ENCODE measurements at places on chromosomes 6 and 20.
A peak's percentile ranks its signal among the peaks of the same experiment; 100 is the strongest.

DNA sequence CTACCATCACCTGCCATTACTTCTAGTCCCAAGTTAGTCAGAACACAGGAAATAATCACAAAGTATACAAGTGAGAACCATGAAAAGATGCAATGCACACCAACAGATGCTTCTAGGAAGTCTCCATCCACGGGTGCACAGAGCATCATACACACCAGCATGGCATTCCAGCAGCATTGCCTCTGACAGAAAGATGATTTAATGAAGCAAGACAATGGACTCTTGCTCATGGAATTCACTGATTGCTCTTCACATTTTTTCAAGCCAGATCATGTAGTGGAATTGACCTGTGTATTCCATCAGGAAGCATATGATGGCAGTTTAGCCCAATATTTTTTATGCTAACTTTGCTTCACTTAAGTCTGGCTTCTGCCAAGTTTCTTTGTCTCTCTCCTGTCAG is 406.3 kb upstream of the RGS17 start:
- DNase-seq = no peak

DNA sequence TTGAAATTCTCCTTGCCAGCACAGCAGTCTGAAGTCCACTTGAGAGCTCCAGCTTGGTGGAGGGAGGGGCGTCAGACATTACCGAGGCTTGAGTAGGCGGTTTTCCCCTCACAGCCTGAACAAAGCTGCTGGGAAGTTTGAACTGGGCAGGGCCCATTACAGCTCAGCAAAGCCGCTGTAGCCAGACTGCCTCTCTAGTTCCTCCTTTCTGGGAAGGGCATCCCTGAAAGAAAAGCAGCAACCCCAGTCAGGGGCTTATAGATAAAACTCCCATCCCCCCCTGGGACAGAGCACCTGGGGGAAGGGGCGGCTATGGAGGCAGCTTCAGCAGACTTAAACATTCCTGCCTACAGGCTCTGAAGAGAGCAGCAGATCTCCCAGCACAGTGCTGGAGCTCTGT is 325.3 kb downstream of the GJA1 start:
- DNase-seq = no peak

GRCh38 chr20:44207126-44207723 is 3.3 kb downstream of the OSER1 start:
- DNase-seq = no peak

- DNase-seq = no peak
Observed at GRCh38 chr6:139570166-139570565, 195.7 kb upstream of the CITED2 start.

GRCh38 chr20:60068509-60068908 is 110.3 kb downstream of the CDH26 start:
- no peak for DNase-seq

GRCh38 chr20:50510706-50511542 is 741 bp downstream of the PTPN1 start:
- DNase-seq = peak; percentile 31

DNA sequence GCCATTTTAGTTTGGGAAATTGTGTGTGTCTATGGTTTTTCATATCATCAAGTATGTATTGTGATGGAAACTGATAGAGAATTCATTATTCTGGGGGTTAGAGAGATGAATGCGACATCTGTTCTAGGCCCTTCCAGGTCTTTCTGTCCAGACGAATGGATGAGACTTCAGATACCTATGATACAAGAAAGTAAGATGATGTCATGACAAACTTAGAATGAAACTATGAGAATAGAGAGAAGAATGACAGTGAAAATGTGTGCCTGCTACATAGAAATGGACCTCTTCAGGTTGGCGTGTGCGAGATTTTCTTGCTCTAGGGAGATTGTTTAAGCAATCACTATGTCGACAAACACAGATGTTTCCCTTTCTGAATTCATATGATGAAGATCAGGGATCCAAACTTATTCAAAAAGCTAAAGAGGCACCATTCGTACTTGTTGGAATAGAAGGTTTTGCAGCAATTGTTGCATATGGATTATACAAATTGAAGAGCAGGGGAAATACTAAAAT is 76.1 kb downstream of the SCAND1 start:
- DNase-seq = no peak

DNA sequence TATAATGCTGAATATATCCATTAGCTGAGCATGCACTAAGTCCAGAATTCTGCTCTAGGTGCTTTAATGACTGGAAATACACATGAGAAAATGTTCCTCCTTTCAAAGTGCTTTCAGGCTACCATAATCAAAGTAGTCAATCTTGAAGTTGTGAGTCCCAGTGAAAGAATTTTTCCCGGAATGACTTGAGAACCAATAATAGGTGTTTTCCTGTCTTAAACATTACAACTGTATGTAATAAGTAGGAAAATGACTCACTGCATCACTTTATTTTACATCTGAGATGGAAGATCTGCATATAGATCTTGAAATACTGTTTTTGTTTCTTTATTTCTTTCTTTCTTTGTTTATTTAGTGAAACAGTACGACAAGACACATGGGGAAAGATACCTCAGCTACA is 437.4 kb upstream of the JAG1 start:
- no peak for DNase-seq

DNA sequence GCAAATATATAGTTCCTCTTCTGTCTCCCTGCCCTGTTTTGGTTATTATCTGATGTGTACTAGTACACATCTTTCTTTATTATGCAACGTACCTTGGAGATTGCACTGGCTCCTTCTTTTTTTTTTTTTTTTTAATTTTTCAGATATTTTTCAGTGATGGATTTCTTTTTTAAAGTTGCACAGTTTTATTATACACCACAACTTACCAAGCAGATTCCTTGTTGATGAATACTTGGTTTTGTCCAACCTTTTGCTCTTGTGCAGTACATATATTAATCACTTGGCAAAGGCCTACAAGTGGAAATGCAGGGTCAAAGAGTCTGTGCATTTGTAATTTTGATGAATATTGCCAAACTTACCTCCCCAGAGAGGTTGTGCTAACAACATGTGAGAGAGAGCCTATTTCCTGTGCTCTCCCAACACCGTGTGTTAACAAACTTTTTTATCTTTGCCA is 50.1 kb upstream of the RNF24 start:
- DNase-seq = no peak

DNA sequence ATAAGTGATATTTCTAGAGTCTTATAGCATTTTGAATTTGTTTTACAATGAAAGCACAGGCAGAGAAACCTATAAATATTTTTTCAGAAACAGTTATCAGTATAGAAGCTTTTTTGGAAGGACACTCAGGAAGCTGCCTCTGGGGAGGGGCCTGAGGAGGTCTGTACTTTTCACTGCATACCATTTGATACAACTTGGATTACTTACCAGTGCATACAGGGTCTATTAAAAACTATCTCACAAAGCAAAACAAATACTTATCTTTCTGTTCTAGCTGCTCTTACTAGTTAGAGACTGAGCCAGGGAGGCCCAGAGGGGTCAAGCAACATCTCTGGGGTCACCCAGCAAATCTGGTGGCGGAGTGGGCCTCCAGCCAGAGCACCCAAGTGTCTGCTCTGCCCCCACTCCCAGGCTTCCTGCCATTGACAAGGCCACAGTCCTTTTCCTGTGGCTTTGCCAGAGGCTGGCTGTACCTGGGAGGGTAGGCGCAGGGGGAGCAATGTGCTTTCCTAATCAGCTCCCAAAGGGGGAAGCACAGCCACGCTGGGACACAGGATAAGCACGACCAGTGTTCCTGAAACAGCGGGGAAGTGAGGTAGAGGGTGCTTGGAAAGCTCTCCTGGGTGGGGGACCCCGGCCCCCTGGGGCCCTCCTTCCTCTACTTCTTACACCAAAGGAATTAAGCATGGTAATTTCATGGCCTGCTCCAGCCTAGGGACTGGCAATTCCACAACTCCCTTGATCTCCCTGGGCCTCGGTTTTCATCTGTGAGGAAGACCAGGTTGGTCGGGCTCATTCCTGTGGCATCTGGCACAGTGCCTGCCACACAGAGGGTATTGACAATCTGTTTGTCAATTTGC is 7.8 kb downstream of the TCF15 start:
- no peak for DNase-seq

- DNase-seq = no peak
Observed at GRCh38 chr20:17651760-17652388, 30.2 kb downstream of the RRBP1 start.

GRCh38 chr20:13249798-13250170 is 28.7 kb downstream of the ISM1 start:
- DNase-seq = no peak

DNA sequence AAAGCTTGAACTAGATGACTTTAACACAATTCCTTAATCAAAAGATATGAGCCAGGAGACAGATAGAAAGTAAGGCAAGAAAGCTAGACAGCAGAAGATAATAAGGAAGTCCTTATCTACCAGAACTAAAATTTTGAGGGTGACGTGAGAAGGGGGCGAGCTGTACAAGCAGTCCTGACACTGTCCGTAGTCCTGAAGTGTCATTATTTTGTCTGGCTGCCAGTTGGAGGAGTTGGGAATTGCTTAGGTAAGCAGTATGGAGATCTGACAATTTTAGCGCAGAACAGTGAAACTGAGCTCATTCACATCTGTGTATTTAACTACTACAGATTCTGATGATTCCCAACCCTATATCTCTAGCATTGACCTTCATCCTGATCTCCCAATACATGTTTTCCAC is 25.8 kb upstream of the CEP85L start:
- no peak for DNase-seq

DNA sequence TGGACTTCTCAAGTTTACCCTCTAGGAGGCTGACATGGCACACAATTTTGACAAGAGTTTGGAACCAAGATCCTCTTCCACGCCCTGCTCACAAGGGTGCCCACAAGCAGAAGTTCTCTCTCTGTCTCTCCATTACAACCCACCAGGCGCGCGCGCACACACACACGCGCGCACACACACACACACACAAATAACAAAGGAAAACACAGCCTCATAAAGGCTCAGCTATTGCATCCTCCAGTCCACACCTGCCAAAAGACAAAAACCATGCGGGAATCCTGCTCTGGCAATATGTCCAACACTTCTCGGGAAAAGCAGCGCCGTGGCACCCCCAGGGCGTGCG is 870 bp downstream of the PAK5 start:
- DNase-seq = no peak

DNA sequence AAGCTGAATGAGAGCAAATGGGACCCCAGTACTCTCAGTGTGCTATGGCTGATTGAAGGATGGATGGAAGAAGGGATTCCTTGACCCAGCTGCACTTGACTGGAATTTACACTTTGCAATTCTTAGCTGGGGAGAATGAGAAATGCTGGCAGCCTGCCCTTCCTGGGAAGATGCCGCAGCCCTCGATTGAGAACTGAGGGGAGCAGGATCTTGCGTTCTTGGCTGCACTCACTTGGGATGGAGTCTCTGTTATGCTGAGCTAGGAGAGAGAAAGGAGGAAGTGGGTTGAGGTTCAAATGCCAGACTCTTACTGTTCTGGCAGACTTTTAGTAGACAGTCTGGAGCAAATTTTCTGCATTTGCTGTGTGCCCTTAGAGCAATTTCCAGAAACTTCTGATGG is 221.2 kb downstream of the FNDC1 start:
- no peak for DNase-seq

DNA sequence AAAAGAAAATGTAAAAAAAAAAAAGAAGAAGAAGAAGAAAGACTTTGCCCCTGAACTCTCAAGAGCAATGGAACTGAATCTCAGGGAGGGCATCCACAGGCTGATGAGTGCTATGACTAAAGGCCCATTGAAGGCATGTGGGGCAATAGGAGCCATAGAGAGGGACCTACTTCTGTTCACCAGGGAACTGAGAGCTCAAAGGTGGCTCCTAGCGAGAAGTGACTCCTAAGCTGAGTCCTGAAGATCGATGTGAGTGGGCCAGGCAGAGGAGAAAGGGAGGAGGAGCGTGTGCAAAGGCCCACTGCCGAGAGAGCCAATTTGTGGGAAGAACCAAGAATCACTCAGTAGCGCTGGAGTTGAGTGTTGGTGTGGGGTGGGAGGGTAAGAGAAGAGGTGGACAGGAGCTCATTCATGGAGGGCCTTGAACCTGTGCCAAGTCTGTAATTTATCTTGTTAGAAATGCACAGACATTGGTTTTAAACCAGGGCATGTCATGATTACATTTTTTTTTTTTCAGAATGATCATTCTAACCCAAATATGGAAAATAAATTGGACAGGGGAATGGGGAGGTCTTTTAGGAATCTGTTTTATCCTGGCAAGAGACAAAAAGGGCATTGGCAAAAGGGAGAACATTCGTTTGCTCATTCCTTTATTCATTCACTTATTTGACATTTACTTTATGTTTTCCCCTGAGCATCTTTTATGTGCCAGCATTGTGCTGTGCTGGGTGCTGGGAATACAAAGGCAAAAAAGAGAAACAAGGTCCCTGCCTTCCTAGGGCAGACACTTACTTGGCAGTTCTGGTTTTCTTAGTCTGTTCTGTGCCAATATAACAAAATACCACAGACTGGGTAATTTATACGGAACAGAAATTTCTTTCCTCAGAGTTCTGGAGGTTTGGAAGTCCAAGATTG is 67.4 kb upstream of the DSP start:
- DNase-seq = no peak

GRCh38 chr6:97963193-97963592 is 680.2 kb upstream of the MMS22L start:
- DNase-seq = no peak

GRCh38 chr6:132275066-132275970 is 126.0 kb downstream of the MOXD1 start:
- DNase-seq = no peak

- no peak for DNase-seq
Observed at GRCh38 chr6:134373282-134373922, 55.5 kb upstream of the SGK1 start.

GRCh38 chr6:107653183-107653580 is 163.3 kb downstream of the SOBP start:
- no peak for DNase-seq

DNA sequence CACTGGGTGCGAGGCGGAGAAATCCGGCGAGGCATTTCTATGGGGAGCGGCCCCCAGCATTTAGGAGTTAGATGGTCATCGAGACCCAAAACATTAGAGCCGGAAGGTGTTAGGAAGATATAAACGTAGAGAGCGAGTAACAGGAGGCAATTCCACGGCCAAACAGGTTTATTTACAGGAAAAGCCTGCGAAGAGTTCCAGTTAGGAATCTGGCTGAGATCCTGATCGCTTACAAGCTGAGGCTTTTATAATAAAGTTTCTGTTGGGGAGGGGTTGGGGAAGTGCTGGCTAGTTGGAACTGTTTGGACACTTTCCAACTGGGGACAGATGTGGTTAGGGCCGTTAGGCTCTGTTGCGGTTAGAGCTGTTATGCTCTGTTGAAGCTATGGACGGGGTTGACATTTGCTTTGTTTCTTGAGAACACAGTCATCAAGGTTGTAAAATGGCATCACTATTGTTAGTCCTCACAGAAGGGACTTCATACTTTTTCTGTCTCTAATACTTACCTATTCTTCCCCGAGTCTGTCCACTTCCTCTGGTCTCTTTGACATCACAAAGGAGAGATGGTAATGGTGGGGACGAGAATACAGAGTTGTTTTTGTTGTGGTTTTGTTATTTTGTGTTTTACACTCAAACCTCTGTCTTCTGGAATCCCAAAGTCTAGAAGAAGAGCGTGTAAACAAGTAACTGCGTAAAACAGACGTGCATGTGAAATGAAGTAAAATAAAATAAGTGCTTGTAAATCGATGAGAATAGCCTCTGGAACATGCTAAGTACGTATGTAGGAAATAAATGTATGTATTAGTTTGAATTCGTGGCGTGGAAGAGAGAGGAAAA is 554 bp upstream of the ZSCAN31 start:
- DNase-seq = no peak

- no peak for DNase-seq
Observed at GRCh38 chr20:58649288-58650180, 1.5 kb upstream of the STX16 start.

Data from hypothalamus (tissue), 51 donors.